ENCODE measurements at places on chromosomes 6 and 20.

DNA sequence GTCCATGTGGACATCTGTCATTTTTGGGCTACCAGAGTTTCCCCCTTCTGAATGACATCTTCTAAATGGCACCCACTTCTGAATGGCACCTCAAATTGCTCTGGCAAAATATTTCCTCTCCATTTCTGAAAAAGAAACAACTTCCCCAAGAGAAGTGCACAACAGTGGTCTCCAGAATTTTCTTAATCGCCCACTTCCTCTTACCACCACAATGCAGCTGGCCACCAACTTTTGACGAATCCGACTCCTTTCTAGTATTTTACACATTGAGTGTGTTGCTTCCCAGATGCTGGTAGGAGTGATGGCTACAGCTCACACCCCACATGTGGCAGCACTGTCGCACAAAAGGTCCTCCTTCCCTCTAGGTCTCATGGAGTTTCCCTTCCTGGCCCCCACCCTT lies 216.1 kb downstream of the FOXA2 start:
- no peak for DNase-seq

DNA sequence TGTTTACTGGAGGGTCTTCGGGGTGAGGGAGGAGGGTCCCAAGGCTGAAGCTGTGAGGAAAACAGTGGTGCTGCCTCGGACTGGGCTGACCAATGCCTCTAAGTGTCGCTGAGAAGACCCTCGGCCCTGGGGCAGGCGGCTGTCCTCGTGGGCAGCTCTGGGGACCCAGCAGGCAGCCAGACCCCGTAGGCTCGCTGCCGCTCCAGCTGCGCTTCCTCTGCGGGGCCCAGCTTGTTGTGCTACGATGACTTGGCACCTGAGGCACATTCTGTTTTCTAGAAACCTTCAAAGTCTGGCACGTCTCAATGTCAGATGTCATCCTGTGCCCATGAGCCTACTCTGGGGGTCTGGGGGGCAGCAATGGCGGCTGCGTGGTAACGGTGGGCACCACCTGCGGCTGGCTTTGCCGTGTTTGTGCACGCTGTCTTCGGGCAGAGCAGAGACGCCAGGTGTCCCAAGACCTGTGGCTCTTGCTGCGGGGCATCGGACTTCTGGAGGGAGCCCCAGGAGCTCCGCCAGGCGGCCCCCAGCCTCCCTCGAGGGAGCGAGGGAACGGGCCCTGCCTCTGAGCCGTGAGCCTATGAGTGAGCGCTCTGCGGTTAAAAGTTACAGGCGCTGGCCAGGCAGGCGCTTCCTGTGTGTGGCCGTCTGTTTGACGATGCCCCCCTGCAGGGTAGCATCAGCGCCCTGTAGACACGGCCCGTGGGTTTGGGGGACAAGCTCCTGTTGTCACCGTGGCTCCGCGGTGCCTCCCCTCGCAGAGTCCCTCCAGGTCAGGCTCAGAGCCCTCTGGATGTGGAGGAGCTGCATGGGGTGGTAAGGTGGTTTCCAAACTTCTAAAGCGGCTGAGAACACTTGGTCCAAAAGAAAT lies 6.8 kb downstream of the SLC17A9 start:
- no peak for DNase-seq

DNA sequence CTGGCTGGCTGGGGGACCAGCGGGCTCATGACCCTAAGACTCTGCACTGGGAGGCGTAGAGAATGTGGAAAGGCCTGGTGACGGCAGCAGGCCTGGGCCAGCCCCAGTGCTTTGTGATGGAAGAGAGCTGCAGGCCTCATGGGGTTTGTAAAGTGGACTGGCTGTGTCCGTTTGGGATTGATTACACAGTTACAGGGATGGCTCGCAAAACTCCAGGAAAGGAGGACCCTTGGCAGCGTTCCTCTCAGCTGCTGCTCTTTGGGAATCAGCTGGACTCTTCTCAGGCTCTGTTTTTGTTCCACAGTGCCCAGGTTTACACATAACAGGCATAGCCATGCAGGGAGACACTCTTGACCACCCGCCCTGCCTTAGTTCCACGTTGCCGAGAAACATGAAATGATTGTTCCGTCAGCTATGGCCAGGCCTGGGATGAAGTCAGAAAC lies 89.0 kb downstream of the SLX4IP start:
- peak; percentile 70 for DNase-seq

DNA sequence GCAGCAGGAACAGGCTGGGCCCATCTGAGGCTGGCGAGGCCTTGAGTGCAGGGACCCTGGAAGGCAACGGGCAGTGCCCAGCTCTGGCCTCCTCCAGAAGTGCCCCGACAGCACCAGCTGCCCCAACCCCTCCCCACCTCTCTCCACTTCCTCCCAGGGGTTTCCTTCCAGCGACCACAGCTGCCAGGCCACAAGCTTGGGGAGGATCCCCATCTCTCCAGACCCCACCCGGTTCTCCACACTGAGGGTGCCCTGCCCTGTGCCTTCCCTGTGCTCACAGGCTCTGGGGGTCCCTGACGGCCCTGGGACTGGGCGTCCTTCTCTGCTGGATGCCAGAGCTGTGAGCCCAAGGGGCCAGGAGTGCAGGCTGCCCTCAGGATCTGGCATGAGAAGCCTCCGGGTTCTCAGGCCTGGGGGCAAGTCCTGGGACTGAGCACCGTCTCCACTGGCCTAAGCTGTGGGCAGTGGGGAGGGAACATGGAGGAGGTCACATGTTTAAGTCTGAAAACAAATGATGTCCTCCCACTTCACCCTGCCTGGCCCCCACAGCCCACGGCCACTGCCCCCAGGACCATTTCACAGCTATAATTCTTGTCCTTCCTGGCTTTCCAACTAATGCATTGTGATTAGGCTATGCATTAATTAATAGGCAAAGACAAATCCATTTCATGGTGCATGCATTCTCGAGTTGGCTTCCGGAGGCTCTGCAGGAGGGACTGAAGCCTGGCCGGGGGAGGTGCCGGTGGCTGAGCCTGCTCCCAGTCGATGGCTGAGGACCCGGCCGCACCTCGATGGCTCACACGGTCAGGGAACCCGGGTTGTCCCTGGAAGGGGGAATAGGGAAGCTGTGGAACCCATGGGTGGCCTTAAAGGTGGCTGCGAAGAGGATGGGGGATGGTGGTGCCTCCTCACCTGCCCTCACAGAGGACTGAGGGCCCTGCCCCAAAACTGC lies 24.4 kb downstream of the BHLHE23 start:
- no peak for DNase-seq

DNA sequence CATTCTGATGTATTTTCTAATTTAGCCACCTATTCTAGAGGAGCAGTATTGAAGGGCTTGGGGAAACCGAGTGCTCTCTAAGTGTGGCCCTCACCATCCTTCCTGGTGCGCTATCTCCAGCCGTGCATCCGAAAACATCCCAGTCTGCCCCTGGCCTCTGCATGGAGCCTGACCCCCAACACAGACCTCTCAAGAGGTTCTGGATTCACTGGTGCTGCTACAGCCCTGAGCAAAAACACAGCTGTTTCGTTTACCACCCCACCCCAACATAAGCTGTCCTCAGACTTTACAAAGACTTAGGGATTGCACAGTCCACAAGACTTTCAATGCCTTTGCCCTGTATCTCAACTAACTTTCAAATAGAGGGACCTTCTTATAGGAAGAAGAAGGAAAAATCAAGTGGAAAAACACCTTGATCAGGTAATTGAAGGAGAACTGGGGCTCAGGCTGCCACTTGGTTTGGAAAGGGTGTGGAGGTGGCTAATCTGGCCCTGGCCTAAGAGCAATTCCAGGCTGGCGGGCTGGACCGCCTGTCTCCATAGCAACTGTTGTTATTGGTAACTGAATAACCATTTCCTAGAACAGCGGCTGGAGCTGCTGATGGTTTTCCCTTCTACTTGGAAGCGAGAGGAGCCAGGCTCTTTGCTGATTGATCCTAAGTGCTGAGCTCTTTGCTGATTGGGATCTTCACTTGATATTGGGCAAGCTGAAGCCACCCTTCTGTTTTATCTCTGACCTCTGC lies 90.2 kb upstream of the TOX2 start:
- DNase-seq, result peak; percentile 30

Measured in WTC11 (cell line).